ENCODE measurements at places on chromosomes 7 and 10.

- DNase-seq, result no peak
Measured at GRCh38 chr7:108407676-108408075, 48.6 kb downstream of the NRCAM start.

DNA sequence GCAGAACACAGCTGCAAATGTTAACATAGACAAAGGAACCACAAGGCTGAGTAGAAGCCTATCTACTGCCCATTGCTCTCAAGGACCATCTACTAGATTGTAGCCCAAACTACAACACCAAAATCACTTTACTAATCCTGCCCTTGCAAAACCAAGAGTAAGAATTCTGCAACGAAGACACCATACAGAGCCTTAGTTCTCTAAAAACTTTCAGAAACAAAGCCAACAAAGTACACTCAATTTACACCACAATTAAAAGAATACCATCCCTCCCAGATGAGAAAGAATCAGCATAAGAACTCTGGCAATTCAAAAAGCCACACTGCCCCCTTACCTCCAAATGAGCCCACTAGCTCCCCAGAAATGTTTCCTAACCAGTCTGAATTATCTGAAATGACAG is 294.3 kb downstream of the CTNNA3 start:
- DNase-seq, result no peak

GRCh38 chr10:49834201-49834600 is 72.1 kb upstream of the OGDHL start:
- DNase-seq, result no peak

DNA sequence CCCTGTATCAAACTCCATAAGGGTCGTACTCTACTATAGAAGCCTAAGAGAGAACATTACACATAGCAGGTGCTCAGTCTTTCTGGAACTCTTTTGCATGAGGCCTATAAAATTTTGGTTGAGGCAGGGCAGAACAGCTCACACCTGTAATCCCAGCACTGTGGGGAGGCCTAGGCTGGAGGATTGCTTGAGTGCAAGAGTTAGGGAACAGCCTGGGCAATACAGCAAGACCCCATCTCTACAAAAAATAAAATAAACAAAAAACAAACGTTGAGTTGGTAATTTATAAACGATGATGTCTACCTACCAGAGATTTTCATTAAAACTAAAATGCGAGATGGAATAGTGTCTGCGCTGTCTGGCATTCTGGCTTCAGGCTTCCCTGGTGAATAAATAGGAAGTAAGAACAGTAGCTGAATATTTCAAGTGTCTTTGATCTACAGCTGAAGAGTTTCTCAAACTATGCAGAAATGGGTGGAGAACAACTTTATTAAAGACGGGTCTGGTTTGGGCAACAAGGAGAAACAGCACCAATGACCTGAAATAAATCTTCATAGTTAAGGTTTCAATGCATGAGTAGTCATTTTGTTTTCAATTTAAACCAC is 774 bp downstream of the PON2 start:
- DNase-seq, result no peak

DNA sequence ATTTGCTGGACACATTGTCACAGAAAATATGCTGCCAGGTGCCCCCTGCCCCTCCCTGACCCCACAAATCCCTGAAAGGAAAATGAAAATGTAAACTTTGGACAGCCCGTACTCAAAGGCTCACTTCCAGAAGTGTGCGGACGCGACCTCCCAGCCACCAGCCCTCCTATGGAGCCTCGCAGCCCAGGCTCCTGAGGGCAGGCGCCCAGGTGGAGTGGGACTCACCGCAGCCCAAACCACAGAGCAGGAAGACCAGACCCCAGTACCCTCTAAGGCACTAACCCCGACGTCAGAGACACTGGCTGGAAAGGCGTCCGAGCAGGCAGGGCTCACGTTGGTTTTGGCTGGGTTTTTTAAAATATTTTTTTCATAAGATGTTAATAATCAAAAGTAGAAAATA is 57.3 kb downstream of the CSGALNACT2 start:
- no peak for DNase-seq

DNA sequence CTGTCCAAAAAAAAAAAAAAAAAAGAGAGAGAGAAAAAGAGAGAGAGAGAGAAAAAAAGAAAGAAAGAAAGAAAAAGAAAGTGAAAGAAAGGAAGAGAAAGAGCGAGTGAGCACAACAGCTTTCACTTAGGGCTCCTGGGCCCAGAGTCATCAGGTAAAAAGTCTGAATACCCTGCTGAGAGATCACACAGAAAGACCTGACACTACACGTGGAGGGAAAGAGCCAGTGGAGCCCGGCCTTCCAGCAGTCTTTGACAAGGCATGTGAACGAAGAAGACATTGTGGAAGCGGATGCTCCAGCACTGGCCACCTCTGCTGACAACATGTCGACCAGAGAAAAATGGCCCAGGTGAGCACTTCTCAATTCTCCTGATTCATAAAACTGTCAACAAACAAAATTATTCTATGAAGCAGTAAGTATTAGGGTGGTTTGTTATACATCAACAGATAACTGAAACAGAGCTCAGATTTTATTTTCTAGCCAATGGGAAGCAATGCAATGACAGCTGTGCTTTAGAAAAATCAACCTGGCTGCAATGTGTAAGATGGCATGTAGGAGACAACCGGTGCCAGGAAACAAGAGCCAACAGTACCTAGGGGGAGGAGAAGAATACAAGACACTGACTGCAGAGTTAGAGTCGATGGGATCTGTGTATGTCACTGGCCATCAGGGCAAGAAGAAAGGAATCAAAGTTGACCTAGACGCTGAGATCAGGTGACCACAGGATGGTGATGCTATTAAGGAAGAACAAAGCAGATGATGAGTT is 4.4 kb downstream of the RNF216 start:
- DNase-seq, result no peak

DNA sequence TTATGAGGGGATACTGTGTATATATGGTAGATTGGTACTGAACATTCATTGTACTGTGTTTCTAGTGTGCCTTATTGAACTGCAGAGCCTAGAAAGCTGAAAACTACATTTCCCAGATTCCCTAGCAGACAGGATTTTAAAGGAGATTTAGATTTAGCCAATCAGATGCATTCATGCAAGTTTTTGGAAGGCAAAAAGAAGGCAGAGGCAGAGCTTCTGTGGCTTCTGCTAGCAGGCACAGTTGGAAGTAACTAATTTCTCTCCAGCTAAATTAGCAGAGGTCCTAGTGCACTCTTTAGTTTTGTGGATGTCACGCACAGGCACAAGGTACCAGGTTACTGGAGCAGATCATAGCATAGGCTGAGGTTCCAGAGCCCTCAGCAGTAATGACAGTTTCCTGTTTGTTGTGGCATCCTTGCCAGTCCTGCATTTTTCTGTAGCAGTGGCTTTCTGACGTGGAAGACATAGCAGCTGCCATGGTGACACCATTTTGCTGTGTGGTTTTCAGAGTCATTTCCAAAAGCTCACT is 83.7 kb upstream of the CCDC71L start:
- DNase-seq, result peak; percentile 91

- DNase-seq, result no peak
Measured at GRCh38 chr10:60883187-60883586, 60.8 kb downstream of the RHOBTB1 start.

GRCh38 chr7:3911685-3912084 is 610.6 kb downstream of the SDK1 start:
- DNase-seq, result no peak

GRCh38 chr10:628386-629045 is 61.0 kb downstream of the DIP2C start:
- no peak for DNase-seq

- DNase-seq, result no peak
Measured at GRCh38 chr7:143382791-143383641, 1.9 kb downstream of the ZYX start.

DNA sequence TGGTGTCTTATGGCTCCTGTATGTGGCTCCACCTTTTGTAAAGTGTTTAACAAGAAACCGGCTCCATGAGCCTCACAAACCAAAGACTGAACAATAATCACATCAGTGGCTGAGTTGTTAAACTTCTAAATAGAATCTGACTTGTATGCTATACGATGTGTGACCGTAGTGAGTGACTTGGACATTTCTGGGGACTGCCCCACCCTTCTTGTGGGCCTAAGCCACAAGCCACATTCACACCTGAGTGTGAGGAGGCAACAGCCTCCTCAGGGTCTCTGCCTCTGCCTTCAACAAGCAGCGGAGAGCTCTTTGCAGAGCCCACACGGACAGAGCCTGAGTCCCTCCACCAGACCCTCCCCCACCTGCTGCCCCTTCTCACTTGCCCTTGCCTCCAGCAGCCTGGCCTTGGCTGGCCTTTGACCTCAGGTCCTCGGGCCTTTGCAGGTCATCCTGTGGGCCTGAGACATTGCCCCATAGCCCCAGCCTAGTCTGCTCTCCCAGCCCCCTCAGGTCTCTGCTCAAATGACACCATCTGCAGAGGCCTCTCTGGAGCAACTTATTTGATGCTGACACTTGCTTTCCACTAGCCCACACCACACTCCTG is 156.8 kb upstream of the TNS3 start:
- DNase-seq, result no peak

GRCh38 chr10:122349758-122350369 is 24.6 kb upstream of the PLEKHA1 start:
- DNase-seq, result no peak

DNA sequence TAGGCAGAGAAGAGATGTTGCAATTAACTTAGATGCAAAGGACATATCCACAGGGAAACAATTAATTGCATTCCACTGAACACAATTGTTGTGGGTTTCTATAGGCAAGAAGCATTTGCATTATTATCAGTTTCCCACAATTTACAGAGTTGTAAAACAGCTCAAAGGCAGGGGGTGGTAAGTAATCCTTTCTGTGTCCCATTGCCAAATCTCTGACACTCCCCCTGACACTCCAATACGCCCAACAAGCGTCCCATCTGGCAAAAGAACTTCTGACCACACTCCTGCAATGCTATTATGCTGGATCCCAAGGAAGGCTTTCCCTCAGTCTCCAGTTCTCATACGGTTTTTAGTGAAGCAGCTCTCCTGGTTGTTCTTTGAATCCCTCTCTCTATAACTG is 179.8 kb downstream of the CXCL12 start:
- DNase-seq, result no peak

- DNase-seq, result no peak
Measured at GRCh38 chr7:133197972-133198544, 54.8 kb upstream of the EXOC4 start.

DNA sequence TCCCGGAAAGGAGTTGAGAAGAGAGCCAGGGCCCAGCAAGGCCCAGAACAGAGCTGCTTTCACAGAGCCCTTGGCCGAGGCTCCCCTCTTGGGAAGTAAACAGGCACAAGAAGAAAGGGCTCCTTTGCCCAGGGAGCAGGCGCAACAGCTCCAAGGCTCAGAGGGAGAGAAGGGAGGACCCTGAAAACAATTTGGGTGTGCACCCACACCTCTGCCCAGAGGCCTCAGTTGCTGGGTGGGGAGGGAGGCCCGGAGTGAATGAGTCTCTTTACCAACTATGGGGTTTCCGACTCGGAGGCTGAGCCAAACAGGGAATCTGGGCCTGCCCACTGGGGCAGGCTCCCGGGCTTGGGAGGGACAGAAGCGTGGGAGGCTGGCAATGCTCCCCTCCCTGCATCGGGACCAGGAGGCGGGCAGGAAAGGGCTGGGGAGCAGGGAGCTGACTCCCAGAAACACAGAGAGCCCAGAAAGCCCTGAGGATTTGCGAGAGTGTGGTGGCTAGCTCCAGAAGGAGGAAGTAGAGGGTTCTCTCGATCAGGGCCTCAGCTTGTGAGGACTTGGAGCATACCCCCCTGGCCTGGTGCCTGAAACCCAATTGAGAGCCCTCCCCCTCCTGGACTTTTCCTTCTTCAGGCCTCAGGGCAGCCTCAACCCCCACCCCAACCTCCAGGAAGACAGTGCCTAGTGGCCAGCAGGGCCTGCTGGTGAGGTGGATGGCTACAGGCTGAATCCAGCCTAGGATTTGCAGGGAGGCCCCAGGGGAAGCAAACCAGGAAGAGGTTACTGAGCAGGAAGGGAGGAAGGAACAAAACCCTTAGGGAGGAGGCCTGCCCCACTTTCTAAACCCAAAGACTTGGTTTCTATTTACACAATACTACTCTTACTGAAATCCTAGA is 6.2 kb downstream of the C10orf105 start:
- DNase-seq, result peak; percentile 86

DNA sequence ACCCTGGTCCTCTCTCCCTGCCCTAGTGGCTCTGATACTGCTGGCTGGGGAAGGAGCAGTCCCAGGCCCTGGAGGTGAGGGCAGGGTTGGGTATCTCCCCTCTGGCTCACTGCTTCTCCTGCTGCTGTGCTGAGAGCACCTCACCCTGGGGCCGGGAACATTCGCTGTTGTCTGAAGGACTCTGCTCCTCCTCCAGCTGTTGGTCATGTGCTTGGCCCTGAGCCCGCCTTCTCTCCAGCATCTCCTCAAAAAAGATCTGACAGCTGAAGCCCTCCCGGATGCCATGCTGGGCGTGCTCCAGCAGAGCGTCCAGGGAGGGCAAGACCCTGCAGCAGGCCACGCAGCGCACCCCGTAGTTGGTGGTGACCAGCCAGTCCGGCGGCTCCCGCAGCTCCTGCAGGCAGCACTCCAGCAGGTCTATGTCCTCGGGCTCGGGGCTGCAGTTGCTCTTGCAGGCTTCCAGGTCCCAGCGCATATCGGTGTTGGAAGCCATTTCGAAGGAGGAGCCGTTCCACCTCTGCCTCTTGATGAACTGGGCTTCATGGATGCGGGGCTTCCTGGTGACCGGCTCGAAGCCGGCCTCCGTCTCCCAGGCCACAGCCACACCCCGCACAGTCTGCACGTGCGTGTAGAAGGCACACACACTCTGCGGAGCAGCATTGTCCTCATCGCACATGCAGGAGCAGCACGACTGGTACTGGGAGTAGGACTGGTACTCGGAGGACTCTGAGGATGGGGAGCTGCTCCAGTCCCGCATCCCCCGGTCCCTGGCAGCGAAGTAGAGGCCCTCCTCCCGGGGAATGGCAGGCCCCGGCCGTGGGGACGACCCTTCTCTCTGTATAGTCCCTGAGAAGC is 2.1 kb downstream of the FAM170B start:
- DNase-seq, result peak; percentile 87

DNA sequence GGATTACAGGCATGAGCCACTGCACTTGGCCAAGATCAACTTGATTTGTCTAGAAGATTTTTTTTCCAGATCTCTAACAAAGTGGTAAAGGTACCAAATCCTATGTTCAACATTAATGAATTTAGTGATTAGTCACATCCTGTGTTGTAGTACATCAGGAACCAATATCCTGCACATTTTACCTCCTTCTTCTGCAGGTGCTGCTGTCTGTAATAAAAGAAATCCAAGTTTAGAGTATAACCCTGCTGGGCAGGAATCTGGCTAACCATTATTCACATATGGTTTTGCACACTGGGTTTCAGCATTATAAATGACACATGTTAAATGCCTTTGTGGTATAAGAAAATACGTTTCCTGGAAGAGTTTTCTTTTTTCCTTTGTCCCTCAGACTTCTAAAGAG is 10.8 kb downstream of the PARD3 start:
- DNase-seq, result no peak

- no peak for DNase-seq
Measured at GRCh38 chr7:24301703-24302102, 17.7 kb downstream of the NPY start.

DNA sequence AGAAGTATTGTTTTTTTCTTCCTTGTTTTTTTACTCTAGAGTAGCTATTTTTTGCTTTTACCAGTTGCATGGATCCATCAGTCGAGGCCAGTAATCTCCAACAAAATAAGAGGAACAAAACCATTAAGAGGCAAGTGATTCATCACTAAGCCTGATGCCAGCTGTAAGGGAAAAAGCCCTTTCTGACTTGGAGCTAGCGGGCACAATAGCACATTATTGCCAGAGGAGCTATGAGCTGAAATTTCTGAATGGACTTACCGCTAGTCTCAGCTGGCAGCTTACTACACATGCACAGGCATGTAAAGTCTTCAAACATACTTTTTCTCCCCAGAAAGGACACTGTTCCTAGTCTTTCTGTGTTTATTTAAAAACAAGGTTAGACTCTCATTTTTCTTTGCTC is 41.6 kb upstream of the PTPRZ1 start:
- DNase-seq, result peak; percentile 53

GRCh38 chr10:127715782-127716378 is 21.1 kb upstream of the FOXI2 start:
- peak; percentile 35 for DNase-seq
